ENCODE measurements at places on chromosomes 16 and 17. TPM values are rescaled to one million over a fixed set of nuclear protein-coding genes. Genes with fewer than 3 reads are reported as not detected.

DNA sequence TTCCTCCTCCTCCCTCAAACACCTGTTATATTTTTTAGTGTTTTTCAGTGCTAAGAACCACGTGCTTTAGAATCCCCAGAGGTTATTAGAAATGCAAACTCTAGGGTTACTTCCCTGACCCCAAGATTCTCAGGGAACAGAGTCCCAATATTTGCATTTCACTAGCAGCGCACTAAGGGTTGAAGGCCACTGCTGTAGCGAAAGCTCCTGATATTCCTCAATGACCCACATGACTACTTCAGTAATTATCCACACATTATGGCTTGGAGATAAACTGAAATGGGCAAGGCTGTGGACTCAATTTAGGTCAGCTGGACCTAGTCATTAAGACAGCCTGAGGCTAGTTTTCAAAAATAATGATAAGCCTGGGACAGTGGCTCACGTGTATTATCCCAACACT lies 78.5 kb upstream of the BCAR1 start:
- peaks cover 25% of the 10 kb centered on the region for H3K4me1 ChIP-seq
- DNase-seq = no peak
- no peak overlapping the region for H3K27ac ChIP-seq

DNA sequence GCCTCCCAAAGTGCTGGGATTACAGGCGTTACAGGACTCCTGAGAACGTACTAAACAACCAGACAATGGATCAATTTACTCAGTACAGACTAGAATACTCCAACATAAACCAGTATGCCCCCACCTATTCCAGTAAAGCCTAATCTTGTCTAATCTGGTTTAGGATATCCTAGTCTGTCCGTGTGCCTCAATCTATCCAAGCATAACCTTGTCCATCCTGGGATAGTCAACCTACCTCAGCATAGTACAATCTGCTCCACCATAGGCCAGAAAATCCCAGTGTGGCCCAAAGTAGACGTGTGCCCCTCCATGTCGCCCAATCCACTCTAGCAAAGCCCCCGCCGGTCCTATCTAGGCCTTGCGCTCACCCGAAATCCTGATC lies 625 bp downstream of the DVL2 start:
- peak overlapping the region; percentile 96 for H3K27ac ChIP-seq
- peak overlapping the region; percentile 99 for H3K4me3 ChIP-seq
- H3K36me3 ChIP-seq = peaks cover 39% of the 10 kb centered on the region

GRCh38 chr17:2380950-2381649 lies 19.8 kb downstream of the MNT start:
- no peaks in the 10 kb centered on the region for H3K27me3 ChIP-seq
- peaks cover 4% of the 10 kb centered on the region for H3K4me1 ChIP-seq
- H3K4me3 ChIP-seq = no peak overlapping the region
- peaks cover 5% of the 10 kb centered on the region for H3K36me3 ChIP-seq

HBA2 gene
- not detected for total RNA-seq

SKAP1 gene
- total RNA-seq = 54.2 TPM

DNA sequence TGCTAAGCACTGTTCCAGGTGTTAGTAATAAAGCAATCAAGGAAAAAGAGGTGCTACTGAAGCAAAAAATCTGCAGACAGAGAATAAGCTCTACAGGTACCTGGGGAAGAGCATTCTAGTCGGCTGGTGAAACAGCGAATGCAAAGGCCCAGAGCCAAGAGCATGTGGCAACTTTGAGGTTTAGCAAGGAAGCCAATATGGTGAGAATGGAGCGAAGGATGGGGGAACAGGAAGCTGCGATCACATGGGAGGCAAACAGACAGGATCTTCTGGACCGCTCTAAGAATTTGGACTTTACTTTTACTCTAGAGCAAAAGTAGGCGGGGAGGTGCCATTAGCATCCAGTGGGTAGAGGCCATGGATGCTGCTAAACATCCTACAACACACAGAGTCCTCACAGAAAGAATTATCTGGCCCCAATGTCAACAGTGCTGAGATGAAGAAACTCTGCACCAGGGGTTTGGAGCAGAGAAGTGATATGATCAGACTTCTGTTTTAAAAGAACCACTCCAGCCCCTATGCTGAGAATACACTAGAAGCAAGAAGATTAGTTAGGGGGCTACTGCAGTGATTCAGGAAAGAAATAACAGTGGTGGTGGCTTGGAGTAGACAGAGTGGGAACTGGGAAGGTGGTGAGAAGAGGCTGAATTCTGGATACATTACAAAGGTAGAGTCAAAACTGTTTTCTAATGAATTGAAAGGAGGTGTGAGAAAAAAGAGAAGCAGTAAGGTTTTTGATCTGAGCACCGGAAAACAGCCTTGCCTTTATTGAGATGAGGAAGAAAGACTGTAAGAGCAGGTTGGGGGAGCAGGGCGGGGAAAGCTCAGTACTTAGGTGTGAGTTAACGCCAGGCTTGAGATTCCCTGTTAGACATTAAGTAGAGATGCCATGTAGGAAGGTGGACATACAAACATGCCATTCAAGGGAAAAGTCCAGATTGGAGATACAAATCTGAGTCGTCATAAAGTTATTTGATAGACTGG lies 11.0 kb downstream of the EFTUD2 start:
- H3K27ac ChIP-seq = no peak overlapping the region
- DNase-seq = no peak
- no peaks in the 10 kb centered on the region for H3K27me3 ChIP-seq
- peaks cover 13% of the 10 kb centered on the region for H3K36me3 ChIP-seq
- no peak overlapping the region for H3K4me3 ChIP-seq
- peaks cover 16% of the 10 kb centered on the region for H3K4me1 ChIP-seq

DNA sequence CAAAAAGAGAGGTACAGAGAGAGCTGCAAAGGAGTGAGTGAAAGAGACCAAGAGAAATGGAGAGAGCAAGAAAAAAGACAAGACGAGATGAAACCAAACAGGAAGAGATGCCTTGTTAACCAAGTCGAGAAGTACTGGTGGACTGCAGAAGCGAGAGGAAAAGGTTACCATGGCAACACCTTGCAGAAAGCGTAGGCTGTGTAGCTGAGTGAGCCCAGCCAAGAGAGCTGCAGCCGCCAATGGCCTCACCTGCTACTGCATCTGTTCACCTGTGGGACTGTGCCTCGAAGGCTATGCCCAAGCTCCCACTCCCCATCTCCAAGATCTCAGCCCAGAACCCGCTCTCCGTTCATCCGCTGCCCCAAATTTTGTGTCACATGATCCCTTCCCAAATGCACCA lies 161.3 kb downstream of the SLC39A11 start:
- no peaks in the 10 kb centered on the region for H3K27me3 ChIP-seq
- no peak overlapping the region for H3K27ac ChIP-seq
- H3K36me3 ChIP-seq = peaks cover 4% of the 10 kb centered on the region
- H3K4me3 ChIP-seq = no peak overlapping the region

DNA sequence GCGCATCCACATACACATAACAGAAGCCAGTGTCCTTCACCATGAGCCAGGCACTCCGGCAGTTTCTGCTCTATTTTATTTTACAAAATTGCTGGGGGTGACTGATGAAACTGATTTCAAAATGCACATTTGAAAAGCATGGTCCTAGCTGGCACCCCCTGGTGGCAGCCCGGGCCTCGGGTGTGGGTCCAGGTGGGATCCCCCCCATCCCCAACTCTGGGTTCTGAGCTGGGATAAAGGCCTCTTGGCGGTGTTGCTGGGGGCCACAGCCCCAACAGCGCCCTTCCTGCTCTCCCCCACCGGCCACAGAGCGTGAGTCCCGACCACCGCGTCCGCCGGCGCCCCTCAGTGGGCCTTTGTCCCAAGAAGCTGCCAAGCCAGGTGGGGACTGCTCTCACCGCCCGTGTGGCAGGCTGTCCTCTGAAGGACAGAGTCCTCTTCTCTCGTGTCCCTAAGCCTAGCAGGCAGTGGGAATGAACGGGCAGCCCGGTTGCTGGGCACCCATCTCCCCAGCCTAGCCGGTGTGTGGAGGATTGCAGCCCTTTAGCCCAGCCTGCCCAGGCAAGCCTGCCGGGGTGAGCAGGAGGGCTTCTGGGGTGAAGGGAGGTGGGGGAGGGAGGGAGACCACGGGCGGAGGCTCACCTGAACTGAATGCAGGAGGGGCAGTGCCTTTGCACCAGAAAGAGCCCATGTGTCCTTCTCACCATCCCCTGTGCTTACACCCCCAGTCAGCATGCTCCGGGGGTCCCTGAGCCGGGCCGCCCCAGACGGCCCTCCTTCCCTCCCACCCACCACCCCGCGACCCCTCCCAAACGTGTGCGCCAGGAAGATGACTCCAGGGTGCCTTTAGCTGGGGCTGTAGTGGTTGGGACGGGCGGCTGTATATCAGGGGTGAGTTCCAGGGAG lies 898 bp downstream of the SNAI3 start:
- peak overlapping the region; percentile 76 for H3K4me3 ChIP-seq
- H3K4me1 ChIP-seq = peaks cover 37% of the 10 kb centered on the region
- DNase-seq = peak; percentile 72
- H3K27ac ChIP-seq = no peak overlapping the region
- no peaks in the 10 kb centered on the region for H3K36me3 ChIP-seq

GRCh38 chr16:28846933-28847273 lies 755 bp upstream of the TUFM start:
- no peaks in the 10 kb centered on the region for H3K27me3 ChIP-seq
- DNase-seq = peak; percentile 23
- H3K4me3 ChIP-seq = peak overlapping the region; percentile 97
- H3K4me1 ChIP-seq = peaks cover 9% of the 10 kb centered on the region
- H3K27ac ChIP-seq = peak overlapping the region; percentile 97

GRCh38 chr17:44424828-44425461 lies 35.5 kb upstream of the ITGA2B start:
- H3K27ac ChIP-seq = no peak overlapping the region
- no peak overlapping the region for H3K4me3 ChIP-seq
- H3K27me3 ChIP-seq = no peaks in the 10 kb centered on the region
- peaks cover 2% of the 10 kb centered on the region for H3K36me3 ChIP-seq
- no peak for DNase-seq

DNA sequence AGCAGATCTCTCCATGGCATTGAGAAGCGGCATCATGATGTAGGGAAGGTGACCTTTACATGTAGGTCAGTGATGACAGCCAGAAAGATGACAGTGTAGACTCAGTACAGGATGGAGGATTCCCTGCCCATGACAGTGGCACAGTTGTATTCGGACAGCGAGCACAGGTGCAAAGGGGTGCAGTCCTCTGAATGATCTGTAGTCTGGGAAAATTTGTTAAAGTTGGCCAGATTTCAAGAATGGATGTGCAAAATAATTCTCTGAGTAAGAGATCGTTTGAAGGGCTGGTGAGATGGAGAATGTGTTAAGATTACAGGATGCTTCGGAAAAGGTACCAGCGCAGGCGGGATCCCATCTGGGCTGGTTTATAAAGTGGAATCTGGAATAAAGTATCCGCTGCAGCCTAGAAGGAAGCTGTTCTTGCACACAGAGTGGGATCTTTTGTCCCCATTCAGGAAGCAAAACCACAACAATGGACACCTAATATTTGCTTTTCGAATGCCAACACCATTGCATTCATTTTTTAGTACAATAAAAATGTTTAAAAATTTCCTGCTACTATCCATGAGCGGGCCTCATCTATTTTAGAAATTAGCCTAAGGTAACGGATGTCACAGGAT lies 101.2 kb downstream of the RPTOR start:
- peaks cover 68% of the 10 kb centered on the region for H3K4me1 ChIP-seq
- peaks cover 58% of the 10 kb centered on the region for H3K36me3 ChIP-seq
- H3K27me3 ChIP-seq = no peaks in the 10 kb centered on the region

TEKT5 gene
- not detected for total RNA-seq

FOXC2 gene
- total RNA-seq = not detected

DNA sequence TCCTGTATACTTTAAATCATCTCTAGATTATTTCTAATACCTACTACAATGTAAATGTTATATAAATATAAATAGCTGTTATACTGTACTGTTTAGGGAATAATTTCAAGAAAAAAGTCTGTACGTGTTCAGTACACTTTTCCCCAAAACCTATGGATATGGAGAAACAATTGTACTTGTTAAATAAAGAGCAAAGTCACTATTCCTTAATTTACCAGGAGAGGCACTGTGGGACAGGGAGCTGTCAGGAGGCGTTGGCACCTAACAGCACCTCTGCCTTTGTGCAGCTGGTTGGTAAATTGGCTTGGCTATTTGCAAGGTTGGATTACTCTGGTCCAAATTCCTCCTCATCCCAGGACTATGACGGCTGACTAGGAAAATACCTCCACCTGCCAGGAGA lies 28.0 kb downstream of the CRHR1 start:
- H3K27ac ChIP-seq = no peak overlapping the region
- no peaks in the 10 kb centered on the region for H3K36me3 ChIP-seq
- no peak for DNase-seq
- H3K4me1 ChIP-seq = no peaks in the 10 kb centered on the region

DNA sequence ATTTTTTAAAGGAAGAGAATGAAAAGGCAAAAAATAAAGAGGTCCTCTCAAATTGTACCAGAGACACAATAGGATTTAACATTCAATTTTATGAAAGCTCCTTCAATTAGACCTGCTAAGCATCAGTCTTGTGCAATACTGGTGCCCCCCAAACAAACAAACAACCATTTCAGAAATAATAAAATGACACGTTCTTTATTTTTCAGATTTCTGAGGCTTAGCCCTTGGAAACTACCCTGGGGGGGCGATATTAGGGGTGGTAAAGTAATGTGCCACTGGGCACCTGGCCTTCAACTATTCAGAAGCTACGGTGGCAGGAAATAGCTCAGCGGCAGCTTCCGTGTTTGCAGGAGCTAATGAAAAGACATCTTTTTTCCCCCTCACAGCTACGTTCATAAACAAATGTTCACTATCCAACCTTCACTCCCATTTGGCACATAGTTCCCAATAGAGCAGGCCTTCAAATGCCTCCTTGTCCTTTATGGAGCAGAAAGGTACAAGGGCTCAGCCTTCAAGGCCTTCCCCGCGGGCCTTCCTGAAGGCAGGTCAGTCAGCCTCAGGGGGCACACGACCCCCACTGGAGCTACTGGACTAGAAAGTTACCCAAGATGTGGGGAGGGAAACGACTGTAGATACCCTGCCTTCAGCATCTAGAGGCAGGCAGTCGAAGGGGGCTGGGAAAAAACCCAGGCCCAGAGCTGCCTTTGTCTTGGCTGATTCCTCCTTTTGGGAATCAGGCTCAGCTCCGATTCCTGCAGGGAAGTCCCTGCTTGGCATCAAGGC lies 44.1 kb downstream of the TBX4 start:
- no peak overlapping the region for H3K4me3 ChIP-seq
- no peak overlapping the region for H3K27ac ChIP-seq
- no peaks in the 10 kb centered on the region for H3K36me3 ChIP-seq
- H3K4me1 ChIP-seq = peaks cover 3% of the 10 kb centered on the region
- no peak for DNase-seq

Measured in activated naive CD8-positive, alpha-beta T cell treated with anti-CD3 and anti-CD28 coated beads for 36 hours (primary cell).